ENCODE measurements at places on chromosomes 3 and 15.

- H3K4me1 ChIP-seq = no peaks in the 10 kb centered on the region
- H3K27me3 ChIP-seq = no peaks in the 10 kb centered on the region
- H3K36me3 ChIP-seq = no peaks in the 10 kb centered on the region
- H3K4me3 ChIP-seq = no peak overlapping the region
These were observed 627.9 kb downstream of the SI start for GRCh38 chr3:164450276-164450905.

DNA sequence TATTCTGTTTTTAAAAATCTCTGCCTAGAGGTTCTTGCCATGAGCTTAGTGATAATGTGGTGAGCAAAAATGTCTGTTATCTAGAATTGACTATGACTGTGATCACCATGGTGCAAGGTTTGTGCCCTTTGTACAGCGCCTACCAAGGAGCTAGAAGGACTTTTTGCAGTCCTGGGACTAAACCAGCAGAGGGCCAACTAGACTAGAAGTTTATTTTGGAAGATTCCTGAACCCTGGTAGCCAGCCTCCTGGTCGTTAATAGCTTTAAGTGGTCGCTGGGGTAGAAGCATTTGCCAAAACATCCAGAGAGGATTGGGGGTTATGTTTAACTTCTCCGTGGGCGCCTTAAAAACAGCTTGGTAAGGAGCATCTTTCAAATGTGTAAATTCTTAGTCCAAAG lies 7.8 kb downstream of the SCG5 start:
- no peak overlapping the region for H3K27ac ChIP-seq
- DNase-seq = no peak
- H3K36me3 ChIP-seq = no peaks in the 10 kb centered on the region
- no peaks in the 10 kb centered on the region for H3K4me1 ChIP-seq
- no peak overlapping the region for H3K4me3 ChIP-seq

- no peak overlapping the region for H3K4me3 ChIP-seq
- no peaks in the 10 kb centered on the region for H3K4me1 ChIP-seq
- DNase-seq = no peak
- H3K27me3 ChIP-seq = no peaks in the 10 kb centered on the region
These were observed 24.8 kb downstream of the UQCC5 start for GRCh38 chr3:52561028-52561747.

GRCh38 chr15:76073554-76073953 lies 13.8 kb downstream of the TMEM266 start:
- no peaks in the 10 kb centered on the region for H3K4me1 ChIP-seq
- DNase-seq = no peak

DNA sequence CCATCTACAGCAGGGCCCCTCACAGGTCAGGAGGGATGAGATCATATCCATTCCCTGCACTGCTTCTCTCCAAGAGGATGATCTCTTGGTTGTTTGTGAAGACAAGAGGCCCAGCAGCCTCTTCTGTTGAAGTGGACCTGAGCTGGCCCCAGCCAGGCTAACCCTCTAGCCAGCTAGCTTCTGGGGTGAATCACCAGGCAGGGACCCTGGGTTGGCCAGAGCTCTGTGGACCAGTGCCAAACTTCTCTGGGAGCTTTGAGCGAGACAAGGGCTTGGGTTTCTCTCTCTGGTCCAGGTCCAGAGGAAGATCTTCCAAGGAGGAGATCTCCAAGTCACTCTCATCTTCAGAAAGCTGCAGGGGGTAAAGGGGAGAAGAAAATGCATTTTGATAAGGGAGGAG lies 52.7 kb downstream of the CLDN18 start:
- H3K27me3 ChIP-seq = no peaks in the 10 kb centered on the region
- no peak overlapping the region for H3K27ac ChIP-seq
- no peak overlapping the region for H3K4me3 ChIP-seq
- peaks cover 17% of the 10 kb centered on the region for H3K36me3 ChIP-seq
- no peaks in the 10 kb centered on the region for H3K4me1 ChIP-seq

DNA sequence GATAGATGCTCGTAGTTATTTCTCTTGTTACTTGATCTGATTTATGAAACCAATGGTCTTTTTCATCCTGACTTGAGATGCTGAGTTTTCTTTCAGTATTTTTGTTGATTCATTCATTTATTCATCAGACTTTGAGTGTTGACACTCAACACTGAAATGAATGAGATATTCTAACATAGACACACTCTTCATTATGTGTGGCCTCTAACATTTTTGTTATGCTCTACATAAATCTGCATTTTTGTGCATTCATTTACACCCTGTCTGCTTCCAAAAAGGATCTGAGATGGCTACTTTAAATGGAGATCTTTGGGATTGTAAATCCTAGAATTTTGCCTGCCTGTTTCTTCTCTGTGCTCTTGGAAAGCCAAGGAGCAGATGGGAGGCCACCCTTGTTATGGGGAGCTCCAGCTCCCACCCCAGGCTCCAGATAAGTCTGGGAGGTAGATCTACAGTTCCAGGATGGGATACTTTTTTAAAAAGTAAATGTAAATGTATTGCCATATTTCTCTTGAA lies 287.2 kb upstream of the LRRFIP2 start:
- H3K36me3 ChIP-seq = no peaks in the 10 kb centered on the region
- H3K27ac ChIP-seq = no peak overlapping the region
- peaks cover 26% of the 10 kb centered on the region for H3K4me1 ChIP-seq
- no peak overlapping the region for H3K4me3 ChIP-seq
- DNase-seq = no peak
- H3K27me3 ChIP-seq = no peaks in the 10 kb centered on the region

DNA sequence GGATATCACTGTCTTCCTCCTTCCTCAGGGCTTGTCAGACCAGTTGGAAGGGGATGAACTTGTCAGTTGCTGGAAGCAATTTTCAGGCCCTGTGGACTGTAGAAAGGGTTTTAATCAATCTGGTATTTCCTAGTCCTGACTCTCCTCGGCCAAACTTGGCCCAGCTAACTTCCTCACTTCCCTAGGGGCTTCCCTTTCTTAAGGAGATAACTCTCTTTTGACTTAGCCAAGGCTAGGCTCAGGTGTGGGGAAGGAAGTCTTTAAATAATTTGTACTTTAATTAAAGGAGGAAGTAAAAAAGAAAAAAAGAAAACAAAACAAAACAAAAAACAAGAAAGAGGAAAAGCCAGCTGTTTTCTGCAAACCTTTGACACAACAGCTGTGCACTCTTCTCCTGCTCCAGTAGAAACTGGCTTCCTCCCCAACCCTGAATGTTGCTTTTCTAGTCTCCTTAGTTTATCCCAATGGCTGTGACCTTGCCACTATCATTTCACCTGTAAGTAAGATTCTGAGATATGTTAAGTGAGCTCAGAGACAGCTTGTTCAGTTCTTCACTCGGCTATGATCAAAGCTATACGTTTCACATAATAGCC lies 53.0 kb upstream of the ST3GAL6 start:
- H3K27ac ChIP-seq = no peak overlapping the region
- H3K4me1 ChIP-seq = no peaks in the 10 kb centered on the region
- no peak for DNase-seq
- no peaks in the 10 kb centered on the region for H3K36me3 ChIP-seq

Measured in upper lobe of right lung (tissue), 1 donor.